ENCODE measurements at places on chromosomes 1 and 21.
A peak's percentile ranks its signal among the peaks of the same experiment; 100 is the strongest.

DNA sequence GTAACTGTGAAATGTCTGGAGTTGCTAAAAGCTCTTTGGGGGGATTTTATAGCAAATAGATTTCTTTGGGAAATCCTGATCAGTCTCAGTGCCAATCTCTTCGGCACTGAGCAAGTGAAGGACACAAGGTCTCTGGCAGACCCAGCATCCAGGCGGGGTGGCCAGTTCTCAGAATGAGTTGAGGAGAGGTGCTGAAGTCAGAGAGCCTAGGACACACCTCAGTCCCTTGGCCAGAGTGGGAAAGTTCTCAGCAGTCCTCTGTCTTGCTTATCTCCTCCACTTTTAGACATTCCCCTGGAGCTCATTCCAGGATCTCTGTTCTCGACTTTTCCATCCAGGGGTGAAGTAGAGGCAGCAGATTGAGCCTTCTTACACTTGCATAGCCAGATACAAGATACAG is 6.7 kb downstream of the HLX start:
- no peak for DNase-seq

- DNase-seq, result no peak
These were observed 38.2 kb upstream of the ZNF124 start for GRCh38 chr1:247210062-247210375.

GRCh38 chr1:110070282-110070669 is 196 bp downstream of the ALX3 start:
- no peak for DNase-seq

GRCh38 chr1:172940174-172940855 is 110.4 kb downstream of the TNFSF18 start:
- DNase-seq, result no peak

DNA sequence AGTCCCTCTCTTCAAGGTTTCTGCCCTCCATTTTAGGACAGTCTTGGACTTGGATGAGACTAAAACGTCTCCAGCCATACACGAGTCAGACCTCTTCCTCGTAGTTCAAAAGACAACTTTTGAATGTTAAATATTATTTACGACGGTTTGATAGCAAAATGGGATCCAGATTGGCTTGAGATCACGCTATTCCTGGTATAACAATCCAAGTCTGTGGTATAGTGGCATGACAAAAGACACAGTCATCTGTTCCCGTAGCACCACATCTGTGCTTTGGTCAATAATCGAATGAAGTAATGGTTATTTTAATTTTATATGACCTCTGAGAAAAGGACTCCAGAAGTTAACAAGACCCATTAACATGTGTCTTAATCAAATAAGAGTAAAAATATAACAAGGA is 7.0 kb downstream of the PCP4 start:
- no peak for DNase-seq

DNA sequence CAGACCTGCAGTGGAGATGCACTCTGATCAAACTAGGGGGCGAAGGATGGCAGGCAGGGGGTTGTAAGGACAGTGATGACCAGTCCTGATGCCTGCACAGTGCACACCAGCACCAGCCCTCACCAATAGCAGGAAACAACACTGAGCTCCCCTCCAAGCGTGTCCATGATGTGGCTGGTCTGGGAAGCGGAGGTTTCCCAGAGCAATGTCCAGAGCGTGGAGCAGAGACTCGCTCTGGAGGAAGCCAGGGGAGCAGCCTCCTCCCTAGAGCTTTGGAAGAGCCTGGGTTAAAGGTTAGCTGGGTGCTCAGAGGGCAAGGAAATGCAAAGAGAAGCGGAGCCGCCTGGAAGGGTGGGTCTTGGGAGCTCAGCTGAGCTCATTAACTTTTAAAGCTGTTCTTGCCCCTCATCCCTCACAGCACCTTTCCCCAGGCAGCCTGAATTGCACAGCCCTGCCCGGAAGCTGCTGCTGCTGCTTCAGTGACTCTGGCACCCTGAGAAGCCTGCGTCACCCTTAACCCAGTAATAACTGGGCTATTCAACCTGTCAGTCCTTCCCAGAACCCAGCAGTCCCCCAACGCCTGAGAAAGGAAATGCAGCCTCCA is 162.2 kb upstream of the RAB4A start:
- peak; percentile 78 for DNase-seq

DNA sequence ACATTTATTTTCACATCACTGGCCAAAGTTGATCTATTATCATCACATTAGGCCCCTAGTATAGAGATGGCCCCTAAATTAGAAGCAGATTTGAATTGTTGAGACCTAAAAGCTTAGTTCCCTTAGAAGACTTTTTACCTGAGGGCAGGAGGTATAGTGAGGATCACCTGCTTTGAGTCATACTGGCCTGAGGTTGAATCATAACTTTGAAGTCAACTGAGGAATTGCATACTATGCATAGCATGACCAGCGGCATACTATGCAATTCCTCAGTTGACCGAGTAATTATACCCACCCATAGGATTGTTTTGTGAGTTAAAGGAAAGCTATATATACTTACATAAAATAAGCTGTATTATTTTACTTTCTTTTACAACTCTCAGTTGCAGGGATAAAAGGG is 50.3 kb upstream of the DPH5 start:
- no peak for DNase-seq

GRCh38 chr21:43211072-43211759 is 42.4 kb downstream of the CRYAA start:
- peak; percentile 54 for DNase-seq

- peak; percentile 43 for DNase-seq
These were observed 16.4 kb upstream of the TARDBP start for GRCh38 chr1:10996100-10996499.

DNA sequence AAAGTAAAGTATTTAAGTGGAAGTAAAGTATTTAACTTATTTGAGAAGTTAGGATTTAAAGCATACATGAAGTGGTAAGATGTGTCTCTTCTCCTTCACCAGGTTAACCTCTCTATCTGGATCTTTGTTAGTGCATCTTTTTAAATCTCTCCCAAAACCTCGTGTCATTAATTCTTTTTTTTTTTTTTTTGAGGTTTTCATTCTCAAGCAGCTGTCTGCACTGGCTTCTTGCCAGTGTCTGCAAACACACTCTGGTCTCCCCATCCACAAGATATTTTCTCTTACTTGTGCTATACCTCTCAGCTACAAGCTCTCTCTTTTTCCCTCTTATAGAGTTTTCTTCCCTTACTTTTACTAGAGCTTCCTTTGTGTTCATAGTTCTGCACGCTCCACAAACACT is 49.0 kb downstream of the CLDN17 start:
- no peak for DNase-seq

- DNase-seq, result no peak
These were observed 148.0 kb upstream of the ERG start for GRCh38 chr21:38646213-38646837.

- no peak for DNase-seq
These were observed 133.0 kb downstream of the URB2 start for GRCh38 chr1:229759037-229759435.

- peak; percentile 51 for DNase-seq
These were observed 307.7 kb downstream of the OMA1 start for GRCh38 chr1:58238846-58239245.

- no peak for DNase-seq
These were observed 77.5 kb upstream of the RBM34 start for GRCh38 chr1:235238558-235238957.

- DNase-seq, result no peak
These were observed 76.6 kb downstream of the LMX1A start for GRCh38 chr1:165279882-165280281.

DNA sequence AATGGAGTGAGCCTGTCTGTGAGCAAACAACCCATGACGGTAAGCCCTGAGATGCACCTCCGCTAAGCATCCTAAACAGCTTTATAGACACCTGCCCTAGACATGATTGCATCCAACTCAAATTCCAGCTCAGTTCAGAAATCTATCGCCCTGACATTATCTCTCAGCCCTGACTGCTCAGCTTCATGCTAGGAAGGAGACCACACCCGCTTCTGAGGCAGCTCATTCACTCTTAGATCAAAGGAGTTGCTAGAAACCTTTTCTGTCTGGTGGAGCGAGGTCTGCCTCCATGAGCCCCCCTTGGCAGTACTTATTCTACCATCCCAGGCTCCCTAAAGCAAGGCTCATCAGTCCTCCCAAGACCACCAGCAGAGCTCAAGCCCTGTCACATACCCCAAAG is 17.0 kb downstream of the IL10RB start:
- no peak for DNase-seq

GRCh38 chr1:55050283-55050682 is 10.9 kb downstream of the PCSK9 start:
- DNase-seq, result no peak

- DNase-seq, result no peak
These were observed 10.1 kb upstream of the ADORA3 start for GRCh38 chr1:111513410-111514020.
